NCI-H2029 (cell line): ENCODE measurements at places on chromosomes 5 and 9.

- no peak for DNase-seq
Observed at GRCh38 chr5:157366741-157367674, 93.0 kb upstream of the NIPAL4 start.

DNA sequence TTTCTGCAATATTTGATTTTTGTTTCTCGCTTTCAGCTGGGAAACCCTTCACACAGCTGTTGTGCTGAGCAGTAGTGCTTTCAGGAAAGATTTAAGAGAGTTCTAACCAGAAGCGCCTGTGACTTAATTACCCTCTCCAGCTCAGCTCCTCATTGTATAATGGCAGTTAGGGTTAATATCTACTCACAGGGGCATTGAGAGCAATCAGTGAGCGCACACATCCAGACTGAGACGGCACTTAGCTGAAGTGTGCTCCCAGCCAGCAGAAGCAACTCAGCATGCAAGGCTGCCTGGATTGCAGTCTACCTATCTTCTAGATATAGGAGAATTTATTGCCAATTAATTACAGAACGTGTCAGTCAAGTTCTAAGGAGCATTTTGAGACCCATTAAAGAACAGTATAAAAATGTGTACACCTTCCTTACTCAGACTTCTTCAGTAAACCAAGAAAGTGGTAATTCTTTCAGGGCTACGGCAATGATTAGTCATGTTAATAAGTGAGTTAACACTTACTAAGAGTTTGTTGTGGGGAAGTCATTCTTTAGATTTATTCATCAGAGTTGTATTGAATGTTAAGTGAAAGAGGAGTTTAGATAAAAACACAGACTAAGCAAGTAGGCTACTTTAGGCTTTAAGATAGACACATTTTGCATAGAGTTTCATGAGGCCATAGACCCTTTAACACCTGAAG lies 111.7 kb upstream of the PCAT7 start:
- no peak for DNase-seq

DNA sequence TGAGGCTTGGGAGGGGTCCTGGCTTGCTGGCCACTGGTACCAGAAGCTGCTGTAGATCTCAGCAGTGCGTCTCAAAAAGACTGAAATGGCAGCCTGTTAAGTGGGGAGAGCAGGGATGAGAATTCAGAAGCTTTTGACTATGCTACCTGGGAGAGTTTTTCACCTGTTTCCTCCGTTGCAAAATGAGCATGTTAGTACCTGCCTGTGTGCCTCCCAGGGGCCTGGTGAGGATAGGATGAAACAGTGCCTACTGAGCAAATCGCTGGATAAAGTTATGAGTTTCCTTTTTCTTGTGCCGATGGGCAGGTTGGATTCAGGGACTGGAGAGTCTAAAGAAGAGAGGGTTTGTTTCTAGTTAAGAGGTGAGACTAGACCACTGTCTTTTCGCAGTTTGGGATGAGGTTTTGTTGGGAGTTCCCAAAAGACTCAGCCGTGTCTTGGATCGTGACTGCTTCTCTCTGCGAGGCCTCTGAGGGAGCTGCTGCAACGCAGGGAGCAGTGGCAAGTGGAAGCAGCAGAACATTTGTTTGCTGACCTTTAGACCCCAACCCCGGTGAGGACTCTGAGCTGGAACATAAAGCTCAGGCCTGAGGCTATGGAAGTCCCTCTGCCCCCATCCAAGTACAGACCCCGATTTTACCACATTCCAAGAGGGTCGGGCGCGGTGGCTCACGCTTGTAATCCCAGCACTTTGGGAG lies 1.4 kb downstream of the RALGPS1 start:
- no peak for DNase-seq

DNA sequence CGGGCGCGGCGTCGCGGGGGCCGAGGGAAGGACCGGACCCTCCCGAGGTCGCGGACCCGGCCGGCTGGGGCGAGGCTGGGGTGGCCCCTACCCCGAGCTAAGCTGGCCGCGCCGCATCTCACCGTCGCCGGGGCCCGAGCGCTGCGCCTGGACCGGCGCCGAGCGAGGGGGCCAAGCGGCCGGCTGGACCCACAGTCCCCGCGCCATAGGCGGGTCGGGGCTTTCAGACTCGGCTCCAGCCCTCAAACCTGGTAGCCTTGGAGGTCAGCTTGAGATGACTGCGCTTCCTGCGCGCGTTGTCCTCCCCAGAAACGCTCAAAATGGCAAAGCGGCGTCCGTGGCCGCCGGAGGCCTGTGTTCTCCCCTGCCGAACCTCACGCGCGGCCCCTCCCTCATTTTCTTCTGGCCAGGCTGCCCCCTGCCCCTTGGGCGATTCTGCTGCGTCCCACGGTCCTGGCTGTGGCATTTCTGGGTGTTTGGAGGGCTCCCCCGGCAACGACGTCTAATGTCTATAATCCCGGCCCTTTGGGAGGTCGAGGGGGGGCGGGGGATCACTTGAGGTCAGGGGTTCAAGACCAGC lies 8.7 kb upstream of the GRIN1 start:
- no peak for DNase-seq

DNA sequence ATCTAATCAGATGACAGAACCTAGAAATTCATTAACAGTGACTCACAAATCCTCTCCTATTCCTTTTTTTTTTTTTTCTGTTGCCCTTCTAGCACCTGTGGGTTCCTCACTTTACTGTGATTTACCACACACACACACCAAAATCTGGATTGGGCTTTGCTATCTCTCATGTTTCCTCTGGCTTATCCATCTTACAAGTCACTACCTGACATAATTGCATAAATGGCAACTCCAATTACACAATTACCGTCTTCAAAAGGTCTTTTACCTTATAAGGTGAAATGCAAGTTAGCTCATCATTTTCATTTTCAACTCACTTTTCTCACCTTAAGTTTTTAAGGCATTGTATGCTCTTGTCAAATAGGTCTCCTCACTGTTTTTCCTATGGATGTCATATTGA lies 426.3 kb upstream of the MEF2C start:
- no peak for DNase-seq

DNA sequence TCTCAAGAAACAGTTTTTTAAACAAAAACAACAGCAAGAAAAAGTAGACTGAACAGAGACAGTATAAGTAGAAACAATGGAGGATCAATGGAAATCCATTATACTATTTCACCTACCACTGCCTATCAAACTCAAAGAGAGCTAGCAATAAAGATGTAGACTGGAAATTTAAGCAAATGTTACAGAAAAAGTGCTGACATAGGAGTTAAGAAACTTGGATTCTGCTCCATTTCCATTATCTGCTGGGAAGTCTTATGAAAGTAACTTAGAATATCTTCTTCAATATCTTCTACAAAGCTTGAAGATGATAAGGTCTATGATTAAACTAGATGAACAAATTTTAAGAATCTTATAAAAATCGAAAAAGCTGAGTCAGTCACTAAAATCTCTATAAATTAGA lies 1469.8 kb upstream of the C9orf72 start:
- DNase-seq: no peak

GRCh38 chr9:86788456-86788855 lies 158.8 kb downstream of the GAS1 start:
- no peak for DNase-seq
